ENCODE measurements at places on chromosomes 5 and 9.

- DNase-seq, result no peak
Measured at GRCh38 chr5:160064995-160065614, 54.1 kb downstream of the PWWP2A start.

DNA sequence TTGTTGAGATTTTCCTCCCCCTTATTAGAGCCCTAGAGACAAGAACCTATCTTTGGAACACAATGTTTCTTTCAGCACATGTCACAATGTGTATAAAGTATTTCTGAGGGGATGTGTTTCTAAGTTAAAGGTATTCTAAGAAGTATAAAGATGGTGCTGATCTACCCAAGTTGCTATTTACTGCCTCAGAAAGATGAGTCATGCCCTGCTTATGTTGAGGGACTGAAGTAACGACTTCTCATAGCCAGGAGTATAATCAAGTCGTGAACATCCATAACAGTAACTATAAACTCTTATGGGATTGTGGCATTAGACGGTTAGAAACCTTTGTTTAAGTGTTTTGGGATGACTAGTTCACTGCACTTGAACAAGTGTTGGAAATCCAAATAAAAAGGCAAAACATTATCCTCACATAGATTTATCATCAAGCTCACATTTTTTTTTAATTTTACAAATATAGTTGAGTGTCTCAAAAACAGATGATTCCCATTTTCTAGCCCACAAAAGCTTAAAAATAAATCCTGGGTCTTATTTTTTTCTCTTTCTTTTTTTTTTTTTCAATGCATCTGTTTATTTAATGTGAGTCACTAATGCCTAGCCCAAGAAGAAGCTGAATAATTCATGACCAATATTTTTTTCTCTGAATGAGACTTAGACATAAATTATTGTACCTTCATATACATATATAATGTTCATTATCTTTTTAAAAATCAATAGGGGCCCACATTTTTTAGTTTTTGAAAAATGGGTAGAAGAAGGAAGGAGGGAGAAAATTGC is 12.2 kb upstream of the TMEM252 start:
- DNase-seq, result no peak

- DNase-seq, result no peak
Measured at GRCh38 chr5:41154491-41154890, 58.8 kb downstream of the C6 start.

DNA sequence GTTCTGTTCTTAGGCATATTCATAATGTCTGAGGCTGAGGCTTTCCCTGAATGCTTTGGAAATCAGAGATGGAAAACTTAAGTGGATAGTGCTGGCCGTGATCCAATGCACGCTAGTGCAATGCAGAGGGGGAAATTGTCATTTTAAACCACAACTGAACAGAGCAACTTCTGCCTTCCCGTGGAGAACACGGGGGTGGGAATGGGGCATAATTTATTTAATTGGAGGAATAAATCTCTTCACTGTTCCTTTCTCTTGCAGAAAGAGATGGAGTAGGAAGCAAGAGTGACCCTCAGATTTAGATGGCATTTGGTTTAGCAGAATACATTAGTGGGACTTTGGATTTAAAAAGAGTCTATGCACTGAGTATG is 22.9 kb upstream of the NREP start:
- no peak for DNase-seq

GRCh38 chr9:70495514-70495913 is 81.1 kb upstream of the KLF9 start:
- DNase-seq, result peak; percentile 46

GRCh38 chr5:179900711-179901110 is 7.0 kb downstream of the TBC1D9B start:
- DNase-seq, result no peak

DNA sequence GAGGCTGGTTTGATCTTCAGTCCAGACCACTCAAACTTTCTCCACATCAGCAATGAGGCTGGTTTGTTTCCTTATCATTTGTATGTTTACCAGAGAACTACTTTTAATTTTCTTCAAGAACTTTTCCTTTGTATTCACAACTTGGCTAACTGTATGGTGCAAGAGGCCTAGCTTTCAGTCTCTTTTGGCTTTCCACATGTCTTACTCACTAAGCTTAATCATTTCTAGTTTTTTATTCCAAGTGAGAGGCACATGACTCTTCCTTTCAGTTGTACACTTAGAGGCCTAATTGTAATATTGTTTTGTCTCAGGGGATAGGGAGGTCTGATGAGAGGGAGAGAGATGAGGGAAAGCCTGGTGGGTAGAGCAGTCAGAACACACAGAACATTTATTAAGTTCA is 554.0 kb upstream of the ARRDC3 start:
- DNase-seq, result no peak

DNA sequence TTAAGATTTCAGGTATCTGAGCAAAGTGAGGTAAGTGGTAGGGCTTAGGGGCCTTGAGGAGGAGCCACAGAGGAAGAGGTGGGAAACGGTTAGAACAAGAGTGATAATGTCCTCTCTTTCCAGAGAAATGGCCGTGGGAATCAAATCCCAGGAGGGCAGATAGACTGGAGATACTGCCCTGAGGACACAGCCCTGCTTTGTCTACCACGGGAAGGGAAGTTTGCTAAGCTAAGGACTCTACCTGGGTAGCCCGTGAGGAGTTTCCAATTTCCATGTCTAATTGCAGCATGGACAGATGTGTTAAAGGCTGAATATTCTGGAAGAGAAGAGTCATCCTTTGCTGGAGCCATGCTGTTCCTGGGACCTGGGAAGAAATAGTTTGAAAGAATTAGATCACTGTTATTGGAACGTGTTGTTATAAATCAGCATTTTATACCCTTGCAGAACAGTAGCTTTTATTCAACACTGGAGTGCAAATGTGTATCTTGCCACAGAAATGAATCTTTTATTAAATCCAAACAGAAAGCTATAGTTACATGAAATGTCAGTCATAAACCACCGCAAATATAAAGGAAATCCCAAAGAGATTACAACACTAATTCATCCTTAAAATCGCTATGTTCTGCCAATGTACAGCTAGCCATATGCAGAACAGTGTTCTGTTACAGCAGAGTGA is 133.2 kb upstream of the LHFPL2 start:
- DNase-seq, result no peak

GRCh38 chr5:62341783-62342475 is 35.9 kb downstream of the KIF2A start:
- no peak for DNase-seq

GRCh38 chr5:148583421-148583965 is 70.8 kb downstream of the HTR4 start:
- no peak for DNase-seq

DNA sequence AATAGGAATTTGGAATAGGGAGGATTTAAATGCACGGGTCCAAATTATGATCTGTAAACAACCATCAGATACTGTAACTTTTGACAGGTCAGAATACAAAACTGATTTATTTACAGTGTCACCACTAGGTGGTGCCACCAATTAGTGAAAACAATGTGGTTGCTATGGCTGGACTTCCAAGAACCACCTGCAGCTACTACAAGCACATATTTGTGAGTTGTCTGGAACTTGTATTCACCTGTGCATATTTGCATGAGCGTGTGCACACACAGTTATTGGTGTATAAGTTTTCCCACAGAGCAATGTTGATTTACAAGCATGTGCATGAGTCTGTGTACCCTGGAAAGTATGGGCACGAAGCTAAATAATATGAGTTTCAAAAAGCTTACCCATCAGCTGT is 3.0 kb upstream of the HRCT1 start:
- no peak for DNase-seq

GRCh38 chr5:67142816-67143215 is 53.8 kb downstream of the CD180 start:
- DNase-seq, result no peak

GRCh38 chr5:113336975-113337374 is 97.8 kb downstream of the TSSK1B start:
- DNase-seq, result no peak

DNA sequence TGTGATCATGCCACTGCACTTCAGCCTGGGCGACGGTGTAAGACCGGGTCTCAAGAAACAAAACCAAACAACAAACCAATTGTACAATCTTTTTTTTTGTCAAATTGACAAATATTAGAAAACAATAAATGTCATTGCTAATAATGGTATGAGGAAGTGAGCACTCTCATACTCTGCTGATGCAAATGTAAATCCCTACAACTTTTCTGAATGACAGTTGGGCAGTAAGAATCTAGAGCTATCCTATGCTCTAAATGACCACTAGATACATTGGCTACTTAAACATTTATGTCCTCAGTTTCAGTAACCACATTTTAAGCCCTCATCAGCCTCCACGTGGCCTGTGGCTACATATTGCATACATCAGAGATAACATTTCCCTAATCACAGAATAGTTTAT is 256.2 kb downstream of the FER start:
- DNase-seq, result no peak

DNA sequence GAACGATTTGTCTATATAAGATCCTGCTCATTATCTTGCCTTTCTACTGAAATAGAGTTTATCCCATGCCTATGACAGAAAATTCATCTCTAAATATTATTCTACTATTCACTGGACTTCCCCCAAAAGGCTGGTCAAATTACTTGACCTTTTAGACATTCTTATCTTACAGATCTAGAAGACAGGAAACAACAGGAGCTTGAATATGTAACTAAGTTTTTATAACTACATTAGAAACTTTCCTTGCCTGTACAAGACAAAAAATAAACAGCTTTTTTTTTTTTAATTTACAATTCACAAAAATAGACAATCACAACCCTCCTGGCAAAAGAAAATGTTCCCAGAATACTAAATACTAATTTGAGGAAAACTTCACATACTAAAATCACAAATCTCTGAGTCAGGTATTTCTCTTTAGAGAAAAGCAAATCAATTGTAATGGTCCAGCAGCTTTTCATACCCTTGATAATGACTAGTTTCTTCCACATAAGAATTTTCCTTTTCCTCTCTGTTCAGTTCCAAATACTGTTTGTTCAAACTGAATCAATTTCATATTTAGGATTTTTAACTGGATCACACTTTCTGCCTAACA is 68.6 kb downstream of the MLLT3 start:
- no peak for DNase-seq

- no peak for DNase-seq
Measured at GRCh38 chr9:19186232-19186631, 44.3 kb upstream of the DENND4C start.

- DNase-seq, result no peak
Measured at GRCh38 chr9:83034587-83034986, 28.4 kb downstream of the RASEF start.

DNA sequence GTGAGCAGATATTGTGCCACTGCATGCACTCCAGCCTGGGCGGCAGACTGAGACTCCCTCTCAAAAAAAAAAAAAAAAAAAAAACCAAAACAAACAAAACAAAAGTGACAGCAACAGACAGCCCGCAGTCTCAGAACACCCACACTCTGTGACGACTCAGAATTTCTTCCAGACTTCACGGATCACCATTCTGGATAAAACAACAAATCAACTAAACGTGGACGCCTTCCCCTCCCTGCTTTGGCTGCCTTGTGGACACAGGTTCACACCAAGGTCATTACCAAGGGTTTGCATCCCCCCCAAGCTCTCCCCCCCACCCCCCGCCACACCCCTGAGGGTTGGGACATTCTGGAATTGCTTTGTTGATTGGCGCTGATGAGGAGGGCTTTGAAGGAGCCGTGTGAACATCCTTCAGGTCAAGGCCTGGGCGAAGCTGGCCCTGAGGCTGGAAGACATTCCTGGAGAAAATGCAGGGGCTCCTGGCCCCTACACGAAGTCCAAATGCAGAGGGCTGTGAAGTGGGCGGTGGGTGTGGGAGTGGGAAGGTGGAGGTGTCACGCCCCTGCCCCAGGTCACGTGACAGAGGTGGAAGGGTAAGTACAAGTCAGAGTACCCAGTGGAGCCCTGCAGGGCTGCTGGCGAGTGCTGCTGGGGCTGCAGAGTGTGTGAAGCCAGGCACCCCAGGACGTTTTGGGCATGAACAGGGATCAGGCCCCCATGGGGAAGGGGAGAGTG is 10.1 kb downstream of the LCN10 start:
- no peak for DNase-seq

GRCh38 chr5:143790457-143791112 is 21.4 kb upstream of the HMHB1 start:
- DNase-seq, result no peak

- no peak for DNase-seq
Measured at GRCh38 chr9:106307670-106308069, 555.3 kb upstream of the ZNF462 start.

GRCh38 chr5:137997726-137998213 is 35.1 kb downstream of the FAM13B start:
- DNase-seq, result no peak

DNA sequence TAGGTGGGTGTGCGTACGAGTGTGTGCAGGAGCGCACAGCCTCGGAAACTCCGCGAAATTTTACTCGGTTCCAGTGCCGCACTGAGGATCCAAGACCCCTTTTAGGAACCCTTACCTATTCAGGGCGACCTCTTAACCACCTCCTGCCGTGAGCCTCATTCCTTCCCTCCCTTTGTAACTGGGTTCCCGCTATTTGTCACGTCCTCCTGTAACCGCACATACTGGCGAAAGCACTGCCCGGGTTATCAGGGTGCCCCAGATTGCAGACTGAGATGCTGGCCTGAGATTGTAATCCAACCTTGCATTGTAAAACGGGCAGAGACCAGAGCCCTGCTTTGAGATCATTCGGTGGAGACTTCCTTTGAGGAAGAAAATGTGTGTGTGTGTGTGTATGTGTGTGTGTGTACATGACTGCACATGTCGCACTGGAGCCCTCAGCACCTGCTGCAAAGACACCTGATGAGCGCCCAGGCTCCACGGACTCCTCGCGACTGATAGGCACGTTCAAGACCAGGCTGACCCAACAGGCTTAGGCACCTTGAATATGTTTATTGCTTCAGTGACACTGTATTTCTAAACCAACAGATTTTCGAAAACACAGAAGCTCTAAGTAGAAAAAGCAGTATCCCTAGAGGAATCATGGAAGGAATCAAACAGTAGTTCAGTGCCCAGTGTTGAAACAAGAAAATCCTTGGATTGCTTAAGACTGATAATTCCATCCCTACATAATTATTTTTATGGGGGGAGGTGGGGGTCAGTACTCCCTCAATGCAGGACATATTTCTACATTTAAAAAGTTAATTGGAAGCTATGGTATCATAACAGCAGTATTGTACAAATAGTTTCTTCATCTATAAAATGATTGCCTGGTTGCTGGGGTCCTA is 86.5 kb upstream of the TNFAIP8 start:
- DNase-seq, result no peak

DNA sequence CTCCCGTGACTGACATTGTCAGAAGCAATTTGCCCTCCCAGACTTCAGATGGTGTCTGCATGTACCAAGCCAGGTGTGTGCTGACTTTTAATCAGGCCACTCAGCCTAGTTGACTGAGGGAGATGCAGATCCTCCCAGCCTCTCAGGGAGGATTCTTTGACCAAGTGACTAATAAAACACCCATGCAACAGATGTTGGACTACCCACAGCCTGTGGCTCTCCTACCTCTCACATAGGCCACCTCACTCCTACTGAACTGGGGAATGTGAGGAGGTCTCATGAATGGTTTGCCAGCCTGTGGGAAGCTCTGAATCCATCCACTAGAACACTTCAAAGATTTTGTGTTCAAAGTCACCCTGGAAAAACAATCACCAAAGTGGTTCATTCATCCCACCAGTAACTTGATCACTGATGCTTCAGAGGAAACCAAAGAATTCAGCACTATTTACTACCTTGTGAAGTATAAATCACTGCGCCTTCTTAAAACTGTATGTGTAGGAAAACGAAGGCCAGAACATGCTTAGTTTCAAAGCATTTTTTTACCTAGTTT is 80.1 kb downstream of the ESM1 start:
- no peak for DNase-seq

- DNase-seq, result no peak
Measured at GRCh38 chr5:56685503-56686217, 129.7 kb upstream of the MAP3K1 start.

All from coronary artery (tissue), 2 donors.